Stimulated activated CD4-positive, alpha-beta T cell treated with anti-CD3 and anti-CD28 coated beads, Interleukin-15, amount 100 ng/mL, for 1 hour (primary cell): ENCODE measurements at places on chromosomes 11 and 22.

DNA sequence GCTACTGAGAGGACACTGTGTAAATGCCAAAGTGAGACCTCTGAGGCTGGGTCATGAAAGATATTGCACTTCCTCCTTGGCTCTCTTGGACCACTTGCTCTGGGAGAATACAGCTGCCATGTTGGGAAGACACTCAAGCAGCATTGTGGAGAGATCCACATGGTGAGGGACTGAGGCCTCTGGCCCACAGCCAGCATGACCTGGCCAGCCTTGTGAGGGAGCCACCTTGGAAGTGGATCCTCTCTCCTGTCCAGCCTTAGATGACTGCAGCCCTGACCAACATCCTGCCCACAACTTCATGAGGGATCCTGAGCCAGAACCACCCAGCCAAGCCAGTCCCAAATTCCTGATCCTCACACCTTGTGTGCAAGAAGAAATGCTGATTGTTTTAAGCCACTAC is 30.4 kb downstream of the MB start:
- DNase-seq, result no peak

DNA sequence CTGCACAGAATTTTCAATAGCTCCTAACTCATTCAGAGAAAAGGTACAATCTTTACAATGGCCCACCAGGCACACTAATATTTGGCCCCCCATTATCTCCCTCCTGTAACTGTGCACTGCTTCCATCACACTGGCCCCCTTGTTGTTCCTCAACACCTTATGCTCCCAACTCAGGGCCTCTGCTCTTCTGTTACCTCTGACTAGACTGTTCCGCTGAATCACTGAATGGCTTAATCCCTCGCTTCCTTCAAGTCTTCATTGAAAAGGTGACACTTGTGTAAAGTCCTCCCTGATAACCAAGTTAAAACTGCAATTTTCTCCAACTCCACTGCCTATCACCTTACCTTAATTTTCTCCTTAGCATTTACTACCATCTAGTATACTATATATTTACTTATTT is 21.8 kb downstream of the PIK3C2A start:
- DNase-seq, result no peak

DNA sequence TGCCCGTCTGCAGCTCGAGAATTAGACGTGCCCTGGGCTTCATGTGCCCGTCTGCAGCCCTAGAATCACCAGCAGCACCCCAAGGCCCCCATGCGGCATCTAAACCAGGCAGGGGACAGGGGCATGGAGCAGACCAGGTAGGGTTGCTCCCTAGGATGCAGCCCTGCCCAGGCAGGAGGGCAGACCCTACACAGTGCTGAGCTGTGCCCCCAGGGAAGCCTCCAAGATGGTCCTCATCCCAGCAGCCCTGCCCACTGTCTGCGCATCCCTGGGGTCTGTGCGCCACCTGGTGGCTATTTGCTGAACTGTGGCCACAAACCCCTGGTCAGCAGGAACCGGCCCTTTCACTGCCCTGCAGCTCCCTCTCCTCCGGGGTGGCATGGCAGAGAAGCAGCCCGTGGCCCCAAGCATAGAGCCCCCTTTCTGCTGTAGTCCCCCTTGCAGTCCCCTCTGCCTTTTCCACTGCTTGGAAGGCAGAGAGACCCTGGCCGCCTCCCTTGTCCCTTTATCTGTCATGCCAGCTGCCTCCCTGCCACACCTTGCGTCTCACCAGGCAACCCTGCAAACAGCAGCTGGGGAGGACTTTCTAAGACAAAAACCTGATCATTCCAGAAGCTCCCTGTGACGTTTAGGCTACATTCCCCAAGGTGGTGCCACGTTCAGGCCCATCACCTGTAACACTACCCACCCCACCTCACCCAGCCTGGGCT is 86.6 kb downstream of the KCNQ1 start:
- peak; percentile 57 for DNase-seq

GRCh38 chr11:66883016-66883965 is 26.4 kb downstream of the LRFN4 start:
- peak; percentile 57 for DNase-seq

GRCh38 chr22:20976291-20976877 is 5.7 kb upstream of the LZTR1 start:
- no peak for DNase-seq
